ENCODE measurements at places on chromosomes 4 and X.

DNA sequence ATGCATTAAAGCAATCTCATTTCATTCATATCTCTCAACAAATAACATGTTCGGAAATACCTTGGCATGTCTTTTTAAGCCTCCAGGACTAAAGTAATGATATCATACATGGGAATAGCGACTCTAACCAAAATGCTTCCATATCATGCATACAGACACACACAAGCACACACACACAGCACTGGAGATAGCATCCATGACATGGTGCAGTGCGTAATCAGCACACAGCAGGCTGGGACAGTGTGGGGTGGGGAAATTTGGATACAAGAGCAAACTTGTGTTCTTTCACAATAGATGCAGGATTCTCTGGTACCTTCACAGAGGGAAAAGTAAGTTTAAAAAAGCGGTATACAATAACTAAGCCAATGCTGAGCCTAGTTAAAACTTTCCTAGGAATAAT lies 132.3 kb upstream of the HPGD start:
- DNase-seq: no peak

DNA sequence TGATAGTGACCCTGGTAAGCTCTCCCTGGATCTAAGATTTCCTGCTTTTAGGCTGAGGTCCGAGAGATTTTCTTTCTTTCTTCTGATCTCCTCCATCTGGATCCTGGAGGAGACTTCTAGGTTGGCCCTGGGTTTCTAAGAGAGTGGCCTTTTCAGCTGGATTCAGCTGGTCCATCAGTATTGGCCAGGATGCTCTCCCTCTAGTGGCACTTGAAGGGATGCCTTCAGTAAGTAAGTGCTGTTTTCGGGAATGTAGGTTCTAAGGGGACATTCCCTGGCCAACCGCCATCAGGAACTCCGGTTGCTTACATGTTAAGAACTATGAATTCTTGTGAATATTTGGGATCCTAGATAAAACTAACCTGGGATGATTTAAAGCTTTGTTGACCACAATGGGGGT lies 56.9 kb downstream of the SERTM2 start:
- peak; percentile 35 for DNase-seq

DNA sequence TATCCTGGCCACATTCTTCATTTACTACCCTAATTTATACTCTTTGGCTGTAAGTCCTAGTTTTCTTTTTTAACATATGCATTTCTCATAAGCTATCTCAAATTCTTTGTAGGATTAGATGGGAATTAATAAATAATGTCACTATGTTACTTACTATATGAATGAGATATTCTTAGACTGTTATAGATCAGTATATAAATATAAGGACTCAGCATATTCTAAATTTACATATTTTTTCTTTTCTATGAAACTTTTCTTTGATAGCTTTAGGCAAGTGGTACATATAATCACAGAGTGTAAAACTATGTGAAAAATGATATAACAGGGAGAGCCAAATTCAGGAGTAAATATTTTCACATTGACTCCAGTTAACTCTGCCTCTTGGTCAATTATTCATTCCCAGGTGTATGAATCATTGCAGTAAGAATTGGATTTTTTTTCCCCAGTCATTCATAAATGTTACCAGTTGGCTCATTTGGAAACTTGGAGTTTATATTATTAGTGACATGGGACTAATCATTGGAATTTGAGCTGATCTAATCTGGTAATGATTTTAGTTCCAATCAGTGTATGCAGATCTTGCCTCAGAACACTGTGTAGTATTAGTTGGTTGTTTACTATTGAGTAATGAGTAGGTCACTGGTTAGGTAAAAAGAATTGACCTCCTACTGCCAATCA lies 25.3 kb downstream of the FHIP1A start:
- no peak for DNase-seq

DNA sequence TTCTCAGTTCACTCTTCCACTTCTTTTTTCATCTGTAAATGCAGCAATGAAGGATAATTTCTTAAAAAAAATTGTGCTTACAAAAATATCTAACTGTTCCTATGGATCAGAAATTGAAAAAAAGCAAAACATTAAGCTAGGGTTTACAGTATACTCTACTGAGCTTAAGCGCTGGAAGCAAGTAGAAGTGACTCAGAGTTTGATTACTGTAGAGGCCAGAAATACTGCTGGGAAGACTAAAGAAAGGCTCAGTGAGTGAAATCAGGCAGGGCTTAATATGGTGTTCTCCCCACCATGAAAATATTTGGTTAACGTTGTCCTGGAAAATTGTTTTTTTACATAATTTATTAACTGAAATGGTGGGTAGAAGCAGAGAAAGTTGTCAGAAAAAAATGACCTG lies 1061.8 kb upstream of the GRIA3 start:
- DNase-seq: no peak

DNA sequence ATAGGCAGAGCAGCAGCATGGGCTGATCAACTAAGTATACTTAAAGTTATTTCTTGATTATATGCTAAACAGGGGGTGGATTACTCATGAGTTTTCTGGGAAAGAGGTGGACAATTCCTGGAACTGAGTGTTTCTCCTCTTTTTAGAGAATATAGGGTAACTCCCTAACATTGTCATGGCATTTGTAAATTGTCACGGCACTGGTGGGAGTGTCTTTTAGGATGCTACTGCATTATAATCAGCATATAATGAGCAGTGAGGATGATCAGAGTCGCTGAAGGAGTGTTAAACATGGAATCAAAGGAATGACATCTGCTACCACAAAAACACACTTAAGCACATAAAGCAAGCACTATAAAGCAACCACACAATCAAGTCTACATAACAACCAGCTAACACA lies 66.5 kb downstream of the SPIN4 start:
- DNase-seq: no peak

GRCh38 chr4:7194251-7195140 lies 2.2 kb downstream of the SORCS2 start:
- no peak for DNase-seq

- no peak for DNase-seq
Measured at GRCh38 chrX:17549107-17549651, 174.2 kb downstream of the NHS start.

DNA sequence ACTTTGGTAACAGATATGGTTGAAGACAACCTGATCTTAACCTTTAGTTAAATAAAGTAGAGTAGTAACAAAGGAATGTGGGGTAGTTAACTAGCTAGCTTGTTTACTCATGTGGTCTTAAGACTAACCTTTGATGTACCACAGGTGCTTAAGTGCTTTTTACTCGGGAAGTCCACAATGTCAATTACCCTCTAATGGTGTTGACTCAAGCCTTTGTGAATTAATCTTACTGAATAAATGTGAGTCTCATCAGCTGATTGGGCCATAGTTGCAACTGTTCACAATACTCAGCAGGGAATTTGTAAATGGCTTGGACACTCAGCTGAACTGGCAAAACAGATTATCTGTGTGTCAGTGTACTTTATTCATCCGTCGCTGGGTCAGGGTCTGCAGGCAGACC lies 119.0 kb upstream of the UGT8 start:
- no peak for DNase-seq

DNA sequence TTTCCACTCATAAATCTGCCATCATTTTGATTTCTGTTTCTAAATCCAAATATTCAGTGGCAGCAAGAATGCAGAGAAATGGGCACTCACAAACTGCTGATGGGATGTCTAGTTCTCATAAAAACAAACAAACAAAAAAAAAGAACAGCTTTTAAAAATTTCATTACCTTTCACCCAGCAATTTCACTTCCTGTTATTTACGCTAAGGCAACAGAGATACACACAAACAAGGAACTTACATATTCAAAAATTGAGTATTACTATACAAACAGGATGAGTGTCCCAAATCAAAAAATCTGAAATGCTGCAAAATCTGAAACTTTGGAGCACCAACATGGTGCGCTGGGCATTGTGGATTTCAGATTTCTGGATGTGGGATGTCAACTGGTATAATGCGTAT lies 36.4 kb downstream of the FAT1 start:
- DNase-seq: no peak

- no peak for DNase-seq
Measured at GRCh38 chr4:15930314-15930713, 8.2 kb downstream of the FGFBP1 start.

DNA sequence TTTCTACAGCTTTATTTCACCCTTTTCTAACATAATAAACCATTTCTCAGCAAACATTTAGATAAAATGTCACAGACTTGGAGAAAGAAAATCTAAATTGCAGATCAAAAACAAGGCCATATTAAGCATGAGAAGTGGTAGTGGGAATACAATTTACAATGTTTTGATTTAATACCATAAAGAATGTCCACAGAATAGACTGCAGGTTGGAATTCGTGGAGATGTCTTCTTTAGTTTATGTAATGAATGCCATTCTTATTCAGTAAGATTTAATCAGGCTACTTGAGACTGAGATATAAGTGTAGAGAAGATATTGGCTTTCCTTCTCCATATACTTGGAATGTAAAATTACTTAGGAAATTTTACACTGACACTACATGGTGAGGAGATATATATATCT lies 91.9 kb upstream of the ZFP42 start:
- no peak for DNase-seq

- no peak for DNase-seq
Measured at GRCh38 chr4:153705743-153706468, 21.8 kb downstream of the TLR2 start.

DNA sequence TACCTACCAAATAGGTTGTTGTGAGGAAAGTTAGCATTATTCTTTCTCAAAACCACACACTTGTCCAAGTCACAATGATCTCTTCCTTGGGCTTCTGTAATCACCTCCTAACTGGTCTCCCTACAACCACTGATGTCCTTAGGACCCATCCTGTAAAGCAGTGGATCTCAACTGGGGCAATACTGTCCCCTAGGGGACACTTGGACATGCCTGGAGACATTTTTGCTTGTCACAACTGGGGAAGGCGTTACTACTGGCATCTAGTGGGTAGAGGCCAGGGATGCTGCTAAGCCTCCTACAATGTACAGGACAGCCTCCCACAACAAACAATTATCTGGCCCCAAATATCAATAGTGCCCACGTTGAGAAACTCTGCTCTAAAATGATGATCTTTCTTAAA lies 118.7 kb upstream of the AP1S2 start:
- no peak for DNase-seq

- no peak for DNase-seq
Measured at GRCh38 chr4:176957353-176958118, 164.8 kb upstream of the VEGFC start.

GRCh38 chrX:103092942-103093341 lies at the start of gene NXF3:
TSS of gene NXF3 (minus strand) at chrX:103093143. CDS start at chrX:103093023, 120 bp downstream.
- no peak for DNase-seq

DNA sequence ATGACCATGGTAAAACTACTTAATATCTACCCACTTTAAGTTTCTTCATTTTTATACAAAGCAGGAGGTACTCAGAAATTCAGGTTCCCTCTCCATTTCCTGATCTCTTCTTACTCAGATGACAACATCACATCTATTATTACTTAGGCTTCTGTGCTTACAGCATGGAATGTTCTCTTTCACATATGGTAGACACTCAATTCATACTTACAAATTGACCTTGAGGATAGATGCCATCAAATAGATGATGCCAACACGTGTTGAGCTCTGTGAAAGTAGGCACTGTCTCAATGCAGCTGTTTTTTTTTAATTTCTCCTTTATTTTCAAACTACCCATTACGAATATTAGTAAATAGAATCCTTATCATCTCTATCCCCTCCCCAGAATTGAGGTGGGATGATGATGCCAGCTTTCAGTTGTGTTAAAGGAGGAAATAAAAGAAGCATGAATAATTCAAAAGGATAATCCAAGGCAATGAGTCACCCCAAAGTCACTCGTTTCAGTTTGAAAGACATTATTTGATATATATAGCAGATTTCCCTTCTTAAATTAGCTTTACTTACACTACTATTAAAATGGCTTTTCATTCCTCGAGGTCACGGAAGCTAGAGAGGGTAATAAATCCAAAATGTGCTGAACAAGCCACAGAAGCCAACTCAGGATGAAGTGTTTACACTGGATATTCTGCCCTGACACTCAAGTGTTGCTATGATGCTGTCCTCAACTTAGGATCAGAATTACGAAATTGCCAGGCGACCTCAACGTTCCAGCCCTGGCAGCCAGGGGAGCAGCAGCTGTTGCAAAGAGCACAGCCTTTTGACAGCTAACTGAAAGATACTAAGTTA lies 124.2 kb upstream of the EOLA2 start:
- no peak for DNase-seq

GRCh38 chr4:156538210-156538609 lies 433.4 kb downstream of the PDGFC start:
- no peak for DNase-seq

DNA sequence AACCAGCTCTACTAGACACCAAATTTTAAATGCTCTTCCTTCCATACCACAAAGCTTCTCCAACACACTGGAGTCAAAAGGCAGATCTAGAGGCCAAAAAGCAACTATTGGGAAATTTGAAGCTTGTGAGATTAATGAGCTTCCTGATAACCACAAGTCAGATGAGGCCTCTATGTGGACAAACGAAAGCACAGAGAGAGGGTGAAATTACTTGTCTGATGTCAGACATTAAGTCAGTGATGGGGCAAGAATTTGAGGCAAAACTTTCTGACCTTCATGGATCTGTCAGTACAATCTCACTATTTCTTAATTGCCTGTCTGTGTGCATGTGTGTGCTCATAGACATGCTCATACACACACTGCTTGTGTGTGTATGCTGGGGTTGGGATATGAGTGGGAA lies 103.6 kb downstream of the GUCY2F start:
- DNase-seq: no peak

- DNase-seq: no peak
Measured at GRCh38 chr4:44210750-44211149, 237.9 kb downstream of the KCTD8 start.

DNA sequence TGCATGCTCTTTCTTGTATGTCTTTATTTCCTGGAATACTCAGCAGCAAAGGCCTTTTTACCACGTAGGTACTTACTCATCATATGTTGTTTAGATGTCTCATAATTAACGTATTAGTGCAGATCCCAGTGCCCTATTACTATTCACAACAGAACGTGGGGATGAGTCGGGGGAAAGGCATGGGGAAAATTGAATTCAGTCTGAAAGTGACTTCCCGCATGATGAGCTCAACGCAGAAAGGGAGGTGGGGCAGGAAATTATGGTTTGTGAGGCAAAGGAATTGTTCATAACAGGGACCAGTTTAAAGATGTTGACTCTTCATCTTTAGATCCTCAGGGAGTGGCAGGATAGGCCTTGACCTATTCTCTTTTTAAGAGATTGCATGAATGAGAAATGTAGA lies 2.0 kb upstream of the TMPRSS11D start:
- no peak for DNase-seq

DNA sequence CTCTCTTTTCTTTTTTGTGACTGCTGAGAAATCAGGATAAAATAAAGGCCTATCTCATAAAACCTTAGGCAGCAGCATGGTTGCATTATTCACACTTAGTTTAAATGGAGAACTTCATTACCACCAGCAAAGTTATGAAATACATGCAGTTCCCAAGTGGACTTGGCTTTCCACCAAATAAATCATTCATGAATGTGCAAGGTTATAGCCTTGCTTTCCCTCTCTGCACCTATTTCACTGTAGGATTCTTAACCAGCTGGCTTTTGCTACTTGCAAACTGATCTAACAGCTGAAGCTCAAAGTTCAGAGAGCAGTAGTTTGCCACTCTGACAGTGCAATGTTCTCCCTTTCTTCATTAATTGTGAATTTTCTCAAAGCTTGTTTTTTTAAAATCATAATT lies 140.1 kb upstream of the SMIM31 start:
- DNase-seq: no peak

Measured in right lobe of liver (tissue), 6 donors.